Activated T-cell treated with anti-CD3 and anti-CD28 coated beads, Interleukin-2, amount 50 U/mL, for 72 hours (primary cell): ENCODE measurements at places on chromosomes 6 and 20. TPM values are rescaled to one million over a fixed set of nuclear protein-coding genes. Genes with fewer than 3 reads are reported as not detected.

- H3K27ac ChIP-seq, result no peak overlapping the region
- H3K36me3 ChIP-seq, result no peaks in the 10 kb centered on the region
- H3K4me1 ChIP-seq, result no peaks in the 10 kb centered on the region
- DNase-seq, result no peak
- no peak overlapping the region for H3K4me3 ChIP-seq
- peaks cover 33% of the 10 kb centered on the region for H3K27me3 ChIP-seq
Measured at GRCh38 chr6:47665112-47665511, 33.3 kb upstream of the ADGRF4 start.

GRCh38 chr20:19901226-19901625 lies 115.9 kb upstream of the NAA20 start:
- peaks cover 6% of the 10 kb centered on the region for H3K36me3 ChIP-seq
- no peak overlapping the region for H3K4me3 ChIP-seq
- H3K27ac ChIP-seq, result no peak overlapping the region
- peaks cover 7% of the 10 kb centered on the region for H3K27me3 ChIP-seq
- no peak for DNase-seq

Gene EEF1A2
- 0.94 TPM for total RNA-seq

GRCh38 chr20:25197183-25197869 lies 1.8 kb downstream of the ENTPD6 start:
- no peaks in the 10 kb centered on the region for H3K27me3 ChIP-seq
- H3K4me3 ChIP-seq, result peak overlapping the region; percentile 97
- H3K36me3 ChIP-seq, result peaks cover under 1% of the 10 kb centered on the region
- peak overlapping the region; percentile 3 for H3K27ac ChIP-seq
- peaks cover 58% of the 10 kb centered on the region for H3K4me1 ChIP-seq

DNA sequence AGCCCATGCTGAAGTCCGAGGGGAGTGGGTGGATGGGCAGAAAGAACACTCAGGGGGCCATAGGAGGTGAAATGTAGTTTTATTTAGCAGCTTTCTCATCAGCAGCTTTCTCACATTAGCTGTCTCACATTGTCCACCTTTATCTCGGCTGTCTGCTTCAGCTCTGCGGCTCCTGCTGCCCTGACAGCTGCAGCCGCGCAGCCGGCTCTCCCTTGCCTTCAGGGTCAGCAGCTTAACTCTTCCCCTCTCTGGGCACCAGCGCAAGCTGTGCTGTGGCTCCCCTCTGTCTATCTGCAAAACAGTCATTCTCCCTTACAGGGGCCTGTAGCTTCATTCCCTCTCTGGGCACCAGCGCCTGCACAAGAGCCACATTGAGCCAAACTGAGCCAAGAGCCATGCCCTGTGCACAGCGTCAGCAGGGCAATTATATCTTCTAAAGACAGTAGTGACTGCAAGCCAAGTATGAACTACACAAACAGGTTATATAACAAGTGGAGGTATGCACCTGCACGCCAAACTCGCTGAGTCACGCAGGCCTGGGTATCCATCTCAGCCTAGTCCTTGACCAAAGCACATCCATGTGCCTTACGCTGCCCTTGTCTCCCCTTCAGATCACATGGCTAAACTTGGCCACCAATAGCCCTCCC lies 198.8 kb downstream of the EYA2 start:
- H3K27ac ChIP-seq, result no peak overlapping the region
- no peak for DNase-seq
- H3K4me3 ChIP-seq, result no peak overlapping the region
- H3K36me3 ChIP-seq, result no peaks in the 10 kb centered on the region

Gene SLC17A3
- total RNA-seq, result 2.5 TPM

Gene TEAD3
- total RNA-seq, result 1.7 TPM
